Endothelial cell (in vitro differentiated cells): ENCODE measurements at places on chromosomes 7 and 10.

DNA sequence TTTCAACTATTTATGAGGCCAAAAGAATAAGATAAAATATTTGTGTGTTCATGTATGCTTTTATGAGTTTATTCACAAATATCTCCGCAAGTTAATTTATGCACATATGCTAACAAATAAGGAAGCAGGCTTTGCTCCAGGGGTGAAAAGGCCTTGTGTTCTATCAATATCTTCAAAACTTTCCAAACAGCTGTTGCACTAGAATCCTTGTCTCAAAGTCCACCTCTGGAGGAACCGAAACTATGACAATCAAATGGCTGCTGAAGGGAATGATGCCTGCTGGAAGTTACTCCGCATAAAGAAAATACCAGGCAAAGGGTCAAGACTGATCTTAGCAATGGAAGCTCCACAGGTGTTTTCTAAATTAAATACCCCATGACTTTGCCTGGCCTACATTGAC, 145.0 kb upstream of the GHITM start:
- no peak overlapping the region for H3K27ac ChIP-seq
- no peak overlapping the region for H3K4me3 ChIP-seq
- peaks cover 3% of the 10 kb centered on the region for H3K4me1 ChIP-seq
- DNase-seq = no peak
- no peaks in the 10 kb centered on the region for H3K36me3 ChIP-seq

DNA sequence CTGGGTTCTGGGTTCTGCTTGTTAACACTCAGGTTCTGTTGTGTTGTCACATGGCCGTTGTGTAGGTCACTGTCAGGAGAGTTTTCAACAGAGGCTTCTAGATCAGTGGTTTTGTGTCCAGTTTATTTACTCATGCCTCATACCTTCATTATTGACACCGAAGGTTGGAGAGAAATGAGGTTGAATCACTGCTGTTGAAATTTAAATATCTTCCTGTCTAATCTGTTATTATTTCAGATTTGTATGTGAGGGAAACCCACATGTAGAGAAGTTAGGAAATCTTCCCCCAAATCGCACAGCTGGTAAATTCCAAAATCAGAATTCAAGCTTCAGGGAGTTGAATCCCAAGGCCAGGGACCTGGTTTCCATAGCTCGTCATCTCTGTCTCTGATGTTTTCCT, 28.3 kb upstream of the KLF6 start:
- no peak overlapping the region for H3K4me3 ChIP-seq
- peaks cover 14% of the 10 kb centered on the region for H3K4me1 ChIP-seq
- H3K36me3 ChIP-seq = no peaks in the 10 kb centered on the region

- no peak overlapping the region for H3K27ac ChIP-seq
- no peak for DNase-seq
- H3K4me3 ChIP-seq = peak overlapping the region; percentile 87
- peaks cover 7% of the 10 kb centered on the region for H3K36me3 ChIP-seq
Observed at GRCh38 chr10:72086466-72087391, 1.6 kb downstream of the SPOCK2 start.

GRCh38 chr10:81961451-81962184, 86.6 kb downstream of the NRG3 start:
- no peak for DNase-seq
- H3K36me3 ChIP-seq = no peaks in the 10 kb centered on the region
- no peak overlapping the region for H3K4me3 ChIP-seq
- no peaks in the 10 kb centered on the region for H3K27me3 ChIP-seq
- peaks cover 24% of the 10 kb centered on the region for H3K4me1 ChIP-seq

DNA sequence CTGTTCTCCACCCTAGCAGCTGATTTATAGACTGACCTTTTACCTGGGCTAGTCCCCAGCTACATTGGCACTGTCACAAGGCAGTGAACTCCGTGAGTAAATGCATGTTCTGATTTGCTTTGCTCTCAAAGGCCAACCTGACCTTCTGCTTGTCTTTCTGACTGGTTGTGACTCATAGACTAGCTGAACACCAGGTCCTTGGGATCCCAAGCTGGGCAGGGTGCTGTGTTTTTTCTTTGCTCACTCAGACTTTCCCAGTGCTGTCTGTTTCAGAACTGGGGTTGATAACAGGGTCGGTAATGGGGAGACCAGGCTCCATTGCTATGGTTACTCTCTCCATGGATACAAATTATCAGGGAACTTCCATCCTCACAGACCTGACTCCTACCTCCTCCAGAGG, 35.0 kb downstream of the EVX1 start:
- no peak overlapping the region for H3K4me3 ChIP-seq
- no peaks in the 10 kb centered on the region for H3K4me1 ChIP-seq
- DNase-seq = no peak
- no peak overlapping the region for H3K27ac ChIP-seq
- H3K36me3 ChIP-seq = no peaks in the 10 kb centered on the region
- peaks cover 3% of the 10 kb centered on the region for H3K27me3 ChIP-seq

DNA sequence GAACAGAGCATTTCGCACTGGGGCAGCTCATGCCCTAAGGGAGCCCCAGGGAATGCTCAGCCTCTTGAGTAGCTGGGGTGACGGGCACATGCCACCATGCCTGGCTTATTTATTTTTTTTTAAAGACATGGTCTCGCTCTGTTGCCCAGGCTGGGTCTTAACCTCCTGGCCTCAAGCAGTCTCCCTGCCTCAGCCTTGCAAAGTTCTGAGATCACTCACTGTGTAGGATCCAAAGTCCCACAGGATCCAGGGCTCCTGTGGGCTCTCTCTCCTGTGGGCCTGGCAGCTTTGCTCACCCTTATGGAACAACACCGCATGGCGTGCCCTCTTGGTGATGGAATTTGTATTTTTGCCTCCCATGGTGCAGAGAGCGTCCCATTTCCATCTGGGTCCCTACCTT, 34.0 kb downstream of the TMEM120A start:
- H3K27ac ChIP-seq = no peak overlapping the region
- no peak for DNase-seq
- peaks cover 9% of the 10 kb centered on the region for H3K36me3 ChIP-seq
- peaks cover 2% of the 10 kb centered on the region for H3K27me3 ChIP-seq

DNA sequence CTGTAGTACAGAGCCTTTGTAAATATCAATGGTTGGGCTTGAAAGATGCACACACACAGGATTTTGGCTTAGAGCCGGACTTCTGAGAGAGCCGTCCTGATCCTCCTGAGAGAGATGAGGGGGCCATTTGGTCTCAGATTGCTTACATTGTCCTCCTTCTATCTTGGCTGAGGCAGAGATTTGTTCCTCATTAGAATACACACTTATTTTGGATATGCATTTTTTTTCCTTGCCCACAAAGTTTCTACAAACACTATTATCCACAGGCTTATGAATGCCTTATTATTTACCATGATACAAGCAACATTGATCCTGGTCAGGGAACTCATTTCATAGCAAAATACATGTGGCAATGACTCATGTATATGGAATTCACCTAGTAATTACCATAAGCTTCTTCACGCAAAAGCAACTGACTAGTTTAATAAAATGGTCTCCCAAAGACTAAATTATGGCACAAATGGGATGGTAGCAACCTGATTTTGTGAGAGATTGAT, 175.3 kb downstream of the MDFIC start:
- H3K36me3 ChIP-seq = no peaks in the 10 kb centered on the region
- DNase-seq = no peak
- H3K27ac ChIP-seq = no peak overlapping the region
- H3K27me3 ChIP-seq = no peaks in the 10 kb centered on the region
- no peak overlapping the region for H3K4me3 ChIP-seq

DNA sequence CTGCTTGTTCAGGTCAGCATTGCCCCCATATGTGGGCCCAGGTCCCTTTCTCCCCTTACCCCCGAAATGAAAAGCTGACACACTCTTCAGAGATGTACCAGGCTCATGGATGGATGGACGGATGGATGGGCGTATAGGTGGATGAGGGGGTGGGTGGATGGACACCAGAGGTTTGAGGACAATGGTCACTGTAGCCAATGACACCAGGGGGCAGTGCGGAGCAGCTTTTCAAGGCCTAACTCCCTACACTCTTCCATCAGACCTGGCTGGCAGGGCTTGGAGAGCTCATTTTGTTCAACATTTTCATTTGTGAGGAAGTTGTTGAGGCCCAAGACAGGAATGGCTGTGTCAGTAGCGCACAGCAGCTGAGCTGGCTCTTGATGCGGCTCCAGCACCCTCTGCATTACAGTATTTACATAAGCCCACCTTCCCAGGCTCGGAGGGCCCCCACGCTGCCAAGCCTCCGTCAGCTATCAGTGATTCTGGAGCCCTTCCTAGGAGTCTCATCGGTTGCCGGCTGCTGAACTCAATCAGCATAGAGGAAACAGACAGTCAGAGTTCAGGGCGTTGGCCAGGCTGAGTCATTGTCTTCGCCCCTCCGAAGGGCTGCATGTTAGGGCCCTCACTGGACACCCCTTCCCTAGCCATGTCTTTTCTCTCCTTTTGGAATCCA, 11.6 kb upstream of the FFAR4 start:
- no peak overlapping the region for H3K27ac ChIP-seq
- no peak overlapping the region for H3K4me3 ChIP-seq

GRCh38 chr7:105206985-105207384, 181.7 kb downstream of the SRPK2 start:
- H3K27ac ChIP-seq = no peak overlapping the region
- peaks cover 32% of the 10 kb centered on the region for H3K4me1 ChIP-seq
- no peak overlapping the region for H3K4me3 ChIP-seq
- no peak for DNase-seq

DNA sequence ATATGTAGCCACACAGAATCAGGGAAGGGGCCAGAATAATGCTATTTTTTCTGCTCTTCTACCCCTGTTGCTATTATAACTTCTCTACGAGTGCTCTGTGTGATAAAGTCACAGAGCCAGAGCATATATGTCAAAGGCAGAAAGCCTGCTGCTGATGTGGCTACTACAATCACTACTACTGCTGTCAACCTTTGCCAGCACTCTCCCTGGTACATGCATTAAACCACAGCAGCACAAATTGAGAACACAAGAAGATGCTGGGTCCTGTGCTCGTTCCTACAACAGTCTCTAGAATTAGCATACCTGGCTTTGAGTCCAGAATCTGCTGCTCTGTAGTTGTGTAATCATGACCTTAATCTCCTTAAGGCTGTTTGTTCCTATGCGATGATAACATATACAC, 108.6 kb downstream of the SEMA3A start:
- H3K27ac ChIP-seq = no peak overlapping the region
- no peaks in the 10 kb centered on the region for H3K27me3 ChIP-seq
- peaks cover 5% of the 10 kb centered on the region for H3K4me1 ChIP-seq
- no peak for DNase-seq

DNA sequence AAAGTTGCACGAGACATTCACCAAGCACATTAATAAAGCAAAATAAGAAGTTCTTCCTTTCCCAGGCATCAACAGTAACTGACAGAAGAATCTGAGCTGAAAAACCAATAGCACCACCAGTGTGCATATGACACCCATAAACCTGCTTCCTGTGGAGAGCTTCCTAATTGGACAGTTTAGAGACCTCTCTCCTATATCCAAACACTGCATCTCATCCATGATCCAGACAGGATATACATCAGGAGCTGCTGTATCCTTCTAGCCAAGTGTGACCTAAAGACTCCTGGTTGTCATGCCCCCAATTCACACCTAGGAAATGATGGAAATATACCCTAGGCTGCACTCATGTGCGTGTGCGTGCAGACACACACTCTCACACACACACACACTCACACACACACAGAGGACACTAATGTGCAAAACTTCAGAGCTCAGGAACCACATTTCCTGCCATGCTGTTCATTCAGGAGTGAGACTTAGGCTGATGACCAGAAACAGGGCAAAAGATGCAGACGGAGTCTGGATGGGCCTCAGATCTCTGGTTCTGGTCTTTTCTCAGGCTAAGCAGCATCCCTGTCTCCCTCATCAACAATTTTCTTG, 58.0 kb downstream of the MAP3K8 start:
- peaks cover 7% of the 10 kb centered on the region for H3K36me3 ChIP-seq
- no peak for DNase-seq
- peaks cover 6% of the 10 kb centered on the region for H3K4me1 ChIP-seq
- H3K27me3 ChIP-seq = peaks cover 8% of the 10 kb centered on the region
- no peak overlapping the region for H3K4me3 ChIP-seq

GRCh38 chr10:124389613-124390361, 28.9 kb downstream of the OAT start:
- no peak for DNase-seq
- no peak overlapping the region for H3K27ac ChIP-seq
- no peaks in the 10 kb centered on the region for H3K36me3 ChIP-seq
- no peaks in the 10 kb centered on the region for H3K4me1 ChIP-seq
- H3K4me3 ChIP-seq = no peak overlapping the region

DNA sequence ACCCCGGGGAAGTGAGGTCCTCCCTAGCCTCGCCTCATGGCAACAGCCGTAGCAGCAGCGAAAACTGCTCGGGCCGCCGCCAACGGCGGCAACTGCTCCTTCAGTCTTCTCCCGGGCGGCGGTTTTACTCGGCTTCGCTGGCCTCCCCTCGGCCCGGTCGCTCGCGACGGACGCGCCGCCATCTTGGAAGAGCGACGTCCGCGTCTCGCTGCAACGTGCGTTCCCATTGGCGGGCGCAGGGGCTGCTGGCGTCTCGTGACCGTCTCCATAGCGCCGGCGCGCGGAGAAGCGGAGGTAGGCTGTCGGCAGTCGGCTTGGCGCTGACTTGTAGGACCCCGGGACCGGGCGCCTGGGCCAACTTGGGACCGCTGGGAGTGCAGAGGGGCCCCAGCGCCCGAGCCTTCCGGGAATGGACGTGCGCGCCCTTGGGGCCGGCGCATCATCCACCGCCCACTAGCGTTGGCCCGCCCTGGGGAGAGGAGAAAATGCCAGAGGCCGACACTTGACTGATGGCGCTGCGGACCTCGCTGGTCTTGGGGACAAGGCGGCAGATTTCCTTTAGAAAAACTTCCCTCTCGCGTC, at the start of gene SNX13:
TSS of gene SNX13 (minus strand) at position 193 of the 582 bp plus-strand sequence. CDS start 199 bp downstream, outside the sequence.
- H3K4me1 ChIP-seq = peaks cover 27% of the 10 kb centered on the region
- peak within 1 kb of the TSS; percentile 97 for H3K27ac ChIP-seq
- H3K4me3 ChIP-seq = peak within 1 kb of the TSS; percentile 100
- peaks cover 5% of the 10 kb centered on the region for H3K36me3 ChIP-seq
- H3K27me3 ChIP-seq = peaks cover 3% of the 10 kb centered on the region

- H3K4me1 ChIP-seq = peaks cover 21% of the 10 kb centered on the region
- H3K4me3 ChIP-seq = no peak overlapping the region
- H3K27ac ChIP-seq = peak overlapping the region; percentile 61
- peaks cover 22% of the 10 kb centered on the region for H3K27me3 ChIP-seq
- H3K36me3 ChIP-seq = peaks cover 44% of the 10 kb centered on the region
- peak; percentile 1 for DNase-seq
Observed at GRCh38 chr10:79391231-79392019, 44.2 kb downstream of the PPIF start.

DNA sequence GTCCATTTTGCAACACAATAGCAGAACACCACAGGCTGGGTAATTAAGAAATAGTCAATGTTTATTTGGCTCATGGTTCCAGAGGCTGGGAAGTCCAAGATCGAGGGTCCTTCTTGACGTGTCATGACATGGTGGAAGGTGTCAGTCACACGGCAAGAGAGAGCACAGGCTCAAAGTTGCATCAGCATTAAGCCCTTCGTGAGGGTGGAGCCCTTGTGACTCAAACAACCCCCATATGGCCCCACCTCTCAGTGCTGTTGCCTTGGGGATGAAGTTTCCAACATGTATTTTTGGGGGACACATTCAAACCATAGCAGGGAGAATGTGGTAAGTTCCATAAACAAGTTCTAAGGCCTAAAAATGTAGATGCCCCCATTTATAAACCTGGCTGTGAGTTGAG, 24.6 kb upstream of the GTPBP4 start:
- H3K4me3 ChIP-seq = no peak overlapping the region
- H3K27me3 ChIP-seq = peaks cover 3% of the 10 kb centered on the region
- peaks cover 4% of the 10 kb centered on the region for H3K36me3 ChIP-seq
- no peak overlapping the region for H3K27ac ChIP-seq
- peaks cover 3% of the 10 kb centered on the region for H3K4me1 ChIP-seq
- DNase-seq = no peak

- no peak for DNase-seq
- no peaks in the 10 kb centered on the region for H3K4me1 ChIP-seq
- no peak overlapping the region for H3K4me3 ChIP-seq
- no peaks in the 10 kb centered on the region for H3K36me3 ChIP-seq
Observed at GRCh38 chr7:53111031-53111430, 75.6 kb downstream of the POM121L12 start.
